ENCODE measurements at places on chromosomes 3 and 15. TPM values are rescaled to one million over a fixed set of nuclear protein-coding genes. Genes with fewer than 3 reads are reported as not detected.

DNA sequence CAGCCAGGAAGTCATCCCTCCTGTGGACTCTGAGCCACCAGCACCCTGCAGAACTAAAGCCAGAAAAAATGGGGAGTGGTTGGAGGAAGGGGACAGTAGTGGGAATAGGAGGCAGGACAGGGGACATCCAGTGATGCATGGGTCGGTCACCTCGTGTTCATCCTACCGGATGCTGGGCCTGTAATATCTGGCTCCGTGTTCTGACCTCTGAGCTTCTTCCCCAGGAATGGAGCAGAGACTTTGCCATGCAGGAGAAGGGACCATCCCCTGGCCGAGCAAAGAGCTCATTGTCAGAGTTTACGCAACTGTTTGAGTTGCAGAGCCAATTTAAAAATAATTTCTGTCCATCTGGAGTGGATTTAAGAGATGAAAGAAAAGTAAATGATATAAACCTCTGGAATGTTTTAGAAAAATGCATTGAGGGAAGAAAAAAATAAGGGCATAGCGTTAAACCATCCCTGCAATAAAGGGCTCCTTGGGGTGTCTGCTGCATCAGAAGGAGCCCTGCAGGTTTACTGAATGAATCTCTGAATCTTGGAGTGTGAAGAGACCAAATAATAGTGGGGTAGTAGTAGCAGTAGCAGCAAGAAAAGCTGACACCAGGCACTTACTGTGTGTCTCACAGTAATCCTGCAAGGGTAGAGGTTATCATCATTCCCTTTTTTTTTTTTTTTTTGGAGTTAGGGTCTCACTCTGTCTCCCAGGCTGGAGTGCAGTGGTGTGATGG, 70.9 kb downstream of the AAGAB start:
- no peak overlapping the region for H3K27ac ChIP-seq
- H3K4me3 ChIP-seq = no peak overlapping the region
- peaks cover 90% of the 10 kb centered on the region for H3K36me3 ChIP-seq
- peaks cover 6% of the 10 kb centered on the region for H3K4me1 ChIP-seq
- H3K27me3 ChIP-seq = no peaks in the 10 kb centered on the region

DNA sequence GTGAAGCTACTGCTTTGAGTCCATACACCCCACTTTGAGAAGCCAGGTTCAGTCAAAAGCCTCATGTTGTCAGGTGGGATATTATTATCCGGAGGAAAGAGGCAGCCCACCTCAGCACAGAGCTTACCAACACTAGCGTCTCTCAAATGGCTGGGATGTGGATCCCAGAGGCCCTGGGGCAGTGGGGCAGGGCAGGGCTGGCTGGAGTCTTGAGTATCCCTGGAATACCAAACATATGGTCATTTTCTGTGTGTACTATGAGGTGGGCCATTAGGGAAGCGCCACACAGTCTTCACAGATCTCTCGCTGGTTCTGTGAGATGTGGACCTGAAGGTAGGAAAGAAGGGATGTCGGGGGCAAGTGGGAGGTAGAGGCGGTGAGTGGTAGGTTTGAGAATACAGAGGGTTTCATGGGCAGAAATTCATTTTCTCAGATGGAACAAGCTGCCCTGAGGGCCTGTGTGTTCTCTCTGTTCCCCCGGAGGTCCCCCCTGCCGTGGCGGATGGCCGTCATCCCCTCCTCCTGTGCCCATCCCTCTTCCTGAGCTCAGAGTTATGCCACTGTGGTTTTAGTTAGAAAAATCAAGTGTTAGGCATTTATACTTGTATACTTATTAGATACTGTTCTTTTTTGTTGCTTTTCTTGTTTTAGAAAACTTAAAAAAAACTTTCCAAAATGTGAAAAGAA, 66.4 kb downstream of the USP13 start:
- peaks cover 31% of the 10 kb centered on the region for H3K36me3 ChIP-seq
- H3K4me1 ChIP-seq = no peaks in the 10 kb centered on the region
- no peak overlapping the region for H3K27ac ChIP-seq

DNA sequence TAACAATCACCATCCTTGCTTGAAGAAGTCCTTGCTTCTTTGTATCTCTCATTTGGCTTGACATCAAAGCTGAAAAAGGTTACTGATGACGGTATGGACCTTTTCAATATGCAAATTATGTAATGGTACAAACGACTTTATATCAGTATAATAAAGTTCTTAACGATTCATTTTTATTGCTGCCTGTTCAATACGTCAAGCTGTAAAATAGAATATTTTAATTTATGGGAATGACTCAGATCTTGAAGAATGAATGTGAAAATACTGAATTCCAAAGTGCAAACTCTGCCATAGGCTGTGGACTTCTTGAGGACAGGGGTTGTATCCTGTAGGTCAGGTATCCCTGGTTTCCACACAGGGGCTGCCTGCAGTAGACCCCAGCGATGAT, 156.2 kb downstream of the PLCL2 start:
- no peaks in the 10 kb centered on the region for H3K27me3 ChIP-seq
- H3K27ac ChIP-seq = no peak overlapping the region
- H3K4me1 ChIP-seq = peaks cover 9% of the 10 kb centered on the region
- DNase-seq = no peak
- no peak overlapping the region for H3K4me3 ChIP-seq
- peaks cover 36% of the 10 kb centered on the region for H3K36me3 ChIP-seq

DNA sequence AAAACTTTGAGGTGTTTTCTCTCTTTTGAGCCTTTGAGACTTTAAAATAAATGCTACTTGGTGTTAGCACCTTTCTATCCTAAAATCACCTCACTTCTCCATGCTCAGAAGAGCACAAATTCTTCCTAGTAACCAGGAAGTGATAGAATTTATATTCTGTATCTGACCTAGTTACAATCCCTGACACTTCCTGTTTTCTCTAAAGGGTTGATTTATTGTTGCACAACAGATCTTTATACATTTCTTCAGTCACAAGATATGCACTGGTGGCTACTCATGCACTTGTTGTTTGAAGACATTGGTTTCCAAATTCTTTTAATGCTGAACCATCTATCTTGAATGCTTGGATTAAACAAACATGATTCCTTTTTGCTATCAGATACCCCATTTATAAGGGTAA, 47.2 kb upstream of the CNTN3 start:
- H3K36me3 ChIP-seq = no peaks in the 10 kb centered on the region
- H3K4me1 ChIP-seq = no peaks in the 10 kb centered on the region
- no peak for DNase-seq
- H3K27ac ChIP-seq = no peak overlapping the region

DNA sequence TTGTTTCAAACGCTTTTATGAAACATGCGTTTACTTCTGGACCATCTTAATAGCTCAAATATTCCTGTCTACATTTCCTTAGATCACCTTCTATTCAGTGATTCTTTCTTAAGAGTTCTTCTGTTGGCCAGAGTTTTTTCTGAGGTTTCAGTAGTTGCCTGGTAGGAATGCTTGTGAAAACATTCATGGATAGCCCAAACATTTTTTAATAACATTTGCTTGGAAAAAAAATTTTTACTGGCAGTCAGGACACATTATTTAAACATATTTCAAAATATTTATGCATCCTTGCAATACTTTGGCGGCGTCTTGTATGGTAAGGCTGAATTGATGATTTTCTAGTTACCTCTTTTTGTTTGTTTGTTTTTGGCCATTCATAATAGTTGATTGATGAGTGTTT, 47.4 kb upstream of the ZBTB20 start:
- peaks cover 4% of the 10 kb centered on the region for H3K36me3 ChIP-seq
- H3K27ac ChIP-seq = no peak overlapping the region
- H3K4me1 ChIP-seq = no peaks in the 10 kb centered on the region
- no peak overlapping the region for H3K4me3 ChIP-seq

DNA sequence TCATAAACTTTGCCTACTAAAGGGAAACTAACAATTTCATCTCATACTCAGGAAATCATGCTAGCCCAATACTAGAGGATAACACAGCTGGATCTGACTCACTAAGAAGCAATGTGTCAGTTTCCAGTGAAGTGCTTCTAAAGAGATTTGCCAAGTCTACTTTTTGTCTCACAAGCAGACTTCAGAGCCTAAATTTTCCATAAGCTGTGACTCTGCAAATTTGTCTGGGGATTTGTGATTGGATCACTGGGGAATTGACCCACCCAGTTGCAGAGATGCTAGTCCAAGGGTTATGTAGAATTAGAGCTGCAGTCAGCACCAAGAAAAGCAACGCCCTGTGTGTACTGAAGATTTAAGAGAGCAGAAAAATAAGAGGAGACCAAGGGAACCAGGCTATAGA, 647.1 kb downstream of the NTRK3 start:
- no peaks in the 10 kb centered on the region for H3K27me3 ChIP-seq
- no peak overlapping the region for H3K4me3 ChIP-seq
- DNase-seq = no peak
- H3K36me3 ChIP-seq = no peaks in the 10 kb centered on the region

- peak overlapping the region; percentile 75 for H3K4me3 ChIP-seq
- peaks cover 25% of the 10 kb centered on the region for H3K4me1 ChIP-seq
- peaks cover 25% of the 10 kb centered on the region for H3K27me3 ChIP-seq
- H3K36me3 ChIP-seq = no peaks in the 10 kb centered on the region
- no peak overlapping the region for H3K27ac ChIP-seq
These were observed 152.9 kb upstream of the GOLIM4 start for GRCh38 chr3:168248383-168249204.

DNA sequence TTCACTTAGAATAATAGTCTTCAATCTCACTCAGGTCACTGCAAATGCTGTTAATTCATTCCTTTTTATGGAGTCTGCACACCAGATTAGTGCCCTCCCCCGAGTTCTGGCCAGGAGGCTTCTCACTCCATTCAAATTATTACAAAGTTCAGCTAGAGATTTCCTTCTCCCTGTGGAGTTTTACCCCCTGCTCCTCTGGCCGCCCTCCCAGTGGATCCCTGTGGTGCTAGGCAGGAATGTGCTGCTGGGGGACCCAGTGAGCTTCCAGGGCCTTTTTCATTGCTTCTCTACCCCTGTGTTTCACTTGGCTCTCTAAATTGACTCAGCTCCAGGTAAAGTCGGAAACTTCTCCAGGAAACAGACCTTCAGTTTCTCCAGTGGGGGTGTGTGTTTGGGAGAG, 42.7 kb upstream of the CD200R1L start:
- H3K36me3 ChIP-seq = no peaks in the 10 kb centered on the region
- H3K4me1 ChIP-seq = peaks cover 25% of the 10 kb centered on the region
- H3K27me3 ChIP-seq = no peaks in the 10 kb centered on the region
- no peak for DNase-seq
- H3K4me3 ChIP-seq = no peak overlapping the region
- H3K27ac ChIP-seq = no peak overlapping the region

GRCh38 chr15:94066811-94067210, 164.6 kb upstream of the MCTP2 start:
- H3K4me3 ChIP-seq = no peak overlapping the region
- no peak for DNase-seq
- peaks cover 1% of the 10 kb centered on the region for H3K27me3 ChIP-seq
- H3K4me1 ChIP-seq = no peaks in the 10 kb centered on the region
- no peaks in the 10 kb centered on the region for H3K36me3 ChIP-seq
- no peak overlapping the region for H3K27ac ChIP-seq

GRCh38 chr3:52774066-52774713, 3.2 kb upstream of the ITIH1 start:
- DNase-seq = no peak
- no peak overlapping the region for H3K27ac ChIP-seq
- no peak overlapping the region for H3K4me3 ChIP-seq
- H3K27me3 ChIP-seq = no peaks in the 10 kb centered on the region
- peaks cover 22% of the 10 kb centered on the region for H3K4me1 ChIP-seq

- H3K4me1 ChIP-seq = no peaks in the 10 kb centered on the region
- no peaks in the 10 kb centered on the region for H3K27me3 ChIP-seq
- no peak for DNase-seq
- no peak overlapping the region for H3K27ac ChIP-seq
- H3K36me3 ChIP-seq = peaks cover 65% of the 10 kb centered on the region
- H3K4me3 ChIP-seq = no peak overlapping the region
These were observed 12.2 kb downstream of the TOPBP1 start for GRCh38 chr3:133649486-133650068.

DNA sequence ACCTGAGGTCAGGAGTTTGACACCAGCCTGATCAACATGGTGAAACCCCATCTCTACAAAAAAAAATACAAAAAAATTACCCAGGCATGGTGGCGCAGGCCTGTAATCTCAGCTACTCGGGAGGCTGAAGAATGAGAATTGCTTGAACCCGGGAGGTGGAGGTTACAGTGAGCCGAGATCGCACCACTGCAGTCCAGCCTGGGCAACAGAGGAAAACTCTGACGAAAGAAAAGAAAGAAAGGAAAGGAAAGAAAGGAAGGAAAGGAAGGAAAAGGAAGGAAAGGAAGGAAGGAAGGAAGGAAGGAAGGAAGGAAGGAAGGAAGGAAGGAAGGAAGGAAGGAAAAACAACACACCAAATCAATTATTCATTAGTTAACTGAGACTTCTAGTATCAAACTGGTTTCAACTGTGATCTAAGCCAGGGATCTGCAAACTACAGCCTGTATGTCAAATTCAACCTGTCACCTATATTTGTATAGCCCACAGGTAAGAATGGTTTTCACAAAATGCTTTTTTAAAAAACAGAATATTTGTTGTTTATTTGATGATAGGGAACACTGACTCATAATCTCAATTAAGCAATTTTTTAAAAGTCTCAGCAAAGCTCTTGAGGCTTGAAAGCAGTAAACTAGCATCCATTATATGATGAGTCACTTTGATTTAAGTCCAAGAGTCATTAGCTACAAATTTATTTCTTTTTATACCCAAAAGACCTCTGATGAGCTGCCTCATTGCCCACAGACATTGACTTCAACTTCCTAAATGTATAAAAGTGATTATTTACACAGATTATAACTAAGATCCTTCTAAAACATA, 127.6 kb downstream of the TBL1XR1 start:
- DNase-seq = no peak
- H3K36me3 ChIP-seq = peaks cover 38% of the 10 kb centered on the region
- no peak overlapping the region for H3K27ac ChIP-seq
- H3K4me3 ChIP-seq = no peak overlapping the region
- peaks cover 48% of the 10 kb centered on the region for H3K4me1 ChIP-seq

DNA sequence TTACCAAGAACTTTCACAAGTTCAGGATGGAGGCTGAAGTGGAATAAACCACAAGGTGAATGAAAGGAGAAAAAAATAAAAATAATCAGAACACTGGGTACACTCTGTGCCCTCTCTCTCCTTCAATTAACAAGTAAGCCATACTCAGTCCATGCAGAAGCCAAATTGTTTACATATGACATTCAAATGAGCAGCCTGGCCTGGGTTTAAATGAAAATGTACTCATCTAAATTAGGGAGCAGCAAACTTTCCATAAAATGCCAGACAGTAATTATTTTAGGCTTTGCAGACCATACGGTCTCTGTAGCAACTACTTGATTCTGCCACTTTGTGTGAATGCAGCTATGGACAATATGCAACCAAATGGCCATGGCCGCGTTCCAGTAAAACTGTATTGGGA, 376.6 kb downstream of the MAGI1 start:
- no peaks in the 10 kb centered on the region for H3K4me1 ChIP-seq
- no peaks in the 10 kb centered on the region for H3K27me3 ChIP-seq
- H3K4me3 ChIP-seq = no peak overlapping the region
- H3K36me3 ChIP-seq = no peaks in the 10 kb centered on the region
- H3K27ac ChIP-seq = no peak overlapping the region

Gene EFCC1
- total RNA-seq = not detected

Gene CCDC191
- 14.7 TPM for total RNA-seq

Gene ERICH6
- total RNA-seq = not detected

Gene SNTN
- total RNA-seq = not detected

Gene P3H2
- not detected for total RNA-seq

Gene HTR3E
- not detected for total RNA-seq
